ENCODE measurements at places on chromosomes 2 and 18.
A peak's percentile ranks its signal among the peaks of the same experiment; 100 is the strongest.

DNA sequence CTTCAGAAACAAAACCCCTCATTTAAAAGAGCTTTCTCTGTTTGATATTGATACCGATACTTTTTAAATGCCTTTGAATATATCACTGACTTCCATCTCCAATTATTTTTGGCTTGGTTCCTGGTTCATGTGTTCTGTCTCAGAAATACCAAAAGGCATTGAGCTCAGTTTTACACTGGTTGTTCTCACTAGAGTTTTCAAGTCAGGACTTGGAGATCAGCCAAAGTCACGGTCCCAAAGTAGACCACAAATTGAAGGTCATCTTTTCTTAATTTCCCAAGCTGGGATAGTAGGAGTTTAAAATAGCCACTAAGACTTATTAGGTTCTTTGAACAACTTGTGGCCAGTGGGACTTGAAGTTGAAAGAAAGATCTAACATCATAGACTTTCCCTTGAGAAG lies 24.2 kb downstream of the DHRS9 start:
- no peak for DNase-seq

GRCh38 chr18:70085641-70086040 lies 119.8 kb downstream of the RTTN start:
- DNase-seq = no peak

- DNase-seq = no peak
These were observed 61.4 kb upstream of the OTOS start for GRCh38 chr2:240201866-240202265.

GRCh38 chr2:54560146-54560881 lies 104.2 kb downstream of the SPTBN1 start:
- DNase-seq = peak; percentile 69

DNA sequence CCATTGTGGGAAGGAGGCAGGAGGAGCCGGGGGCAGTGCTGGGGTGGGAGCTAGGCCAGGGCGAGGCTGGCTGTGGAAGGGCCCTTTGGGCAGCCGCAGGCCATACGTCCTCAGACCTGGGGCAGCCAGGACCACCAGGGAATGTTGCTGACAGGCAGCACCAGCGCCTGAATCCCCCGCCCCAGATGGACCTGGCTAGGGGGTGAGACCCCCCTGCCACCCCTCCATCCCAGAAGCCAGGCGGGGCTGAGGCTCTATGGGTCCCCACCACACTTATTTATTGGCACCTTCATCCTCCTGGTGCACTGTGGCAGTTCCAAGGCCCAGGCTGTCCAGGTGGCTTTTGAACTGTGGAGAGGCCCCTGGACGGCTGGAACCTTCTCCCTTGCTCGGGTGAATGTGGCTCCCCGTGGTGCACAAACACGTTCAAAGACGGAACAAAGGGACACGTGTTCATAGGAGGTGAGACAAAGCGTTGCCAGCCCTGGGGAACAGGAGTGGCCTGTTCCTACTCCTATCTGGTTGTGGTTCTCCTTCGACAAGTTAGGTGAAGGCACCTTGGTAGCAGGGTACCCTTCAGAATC lies 35.1 kb downstream of the RAMP1 start:
- DNase-seq = no peak

DNA sequence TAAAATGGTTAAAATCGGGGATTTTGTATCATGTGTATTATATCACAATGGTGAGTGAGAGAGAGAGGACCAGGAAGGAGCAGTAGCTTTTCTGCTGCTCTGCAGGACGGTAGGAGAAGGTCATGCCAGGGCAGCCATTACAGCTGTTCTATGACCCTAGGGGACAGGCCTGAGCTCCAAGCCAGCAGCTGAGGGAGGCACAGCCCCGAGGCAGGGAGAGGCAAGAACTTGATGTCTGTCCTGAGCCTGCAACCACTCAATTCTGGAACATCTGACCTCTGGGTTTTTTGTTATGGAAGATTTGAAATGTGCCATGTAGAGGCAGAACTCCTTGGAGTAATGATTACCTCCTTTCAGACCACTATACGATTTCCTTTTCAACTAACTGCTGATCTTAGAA lies 135.8 kb upstream of the SH3BP4 start:
- no peak for DNase-seq

- no peak for DNase-seq
These were observed 118.2 kb downstream of the ZNF521 start for GRCh38 chr18:25233528-25234321.

- DNase-seq = no peak
These were observed 78.5 kb upstream of the STK17B start for GRCh38 chr2:196249860-196250259.

DNA sequence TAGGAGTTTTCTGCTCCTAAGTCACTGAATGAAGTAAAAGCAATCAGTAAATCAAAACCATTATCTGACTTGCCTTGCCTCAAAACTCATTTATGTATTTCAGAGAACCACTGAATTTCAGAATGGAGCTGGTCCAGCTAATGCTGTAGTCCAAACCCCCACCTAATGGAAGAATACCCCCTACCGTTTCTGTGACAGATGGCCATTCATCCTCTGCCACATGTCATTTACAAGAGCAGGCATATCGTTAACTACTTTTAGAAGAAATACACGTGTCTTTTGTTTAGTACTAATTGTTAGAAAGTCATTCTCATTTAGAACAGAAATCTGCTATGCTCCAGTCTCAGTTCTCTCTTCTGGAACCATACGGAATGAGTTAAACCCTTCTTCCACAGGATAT lies 12.8 kb upstream of the GALNT5 start:
- no peak for DNase-seq

- peak; percentile 93 for DNase-seq
These were observed 39.4 kb upstream of the RND3 start for GRCh38 chr2:150526827-150527226.

DNA sequence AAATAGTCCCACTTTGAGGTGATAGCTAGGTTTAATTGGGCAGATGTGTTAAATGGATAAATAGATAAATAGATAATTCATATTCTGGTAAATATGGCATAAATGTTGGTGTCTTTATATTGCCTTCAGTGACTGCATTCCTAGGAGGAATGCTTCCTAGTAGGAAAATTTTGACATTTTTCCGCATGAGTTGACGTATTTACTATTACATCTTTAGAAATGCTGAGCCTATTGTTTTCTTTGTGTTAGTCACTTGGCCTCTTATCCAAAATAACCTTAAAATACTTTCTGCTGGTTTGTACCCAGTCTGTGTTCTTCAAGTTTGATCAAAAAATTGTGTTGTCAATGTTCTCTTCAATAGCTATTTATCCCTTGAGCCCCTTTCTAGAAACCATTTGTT lies 495.6 kb upstream of the ZEB2 start:
- DNase-seq = no peak

GRCh38 chr2:60294901-60295635 lies 258.4 kb downstream of the BCL11A start:
- no peak for DNase-seq

- DNase-seq = peak; percentile 81
These were observed 75.4 kb downstream of the FHOD3 start for GRCh38 chr18:36372903-36373311.

- DNase-seq = no peak
These were observed 25.4 kb downstream of the WDR75 start for GRCh38 chr2:189466656-189467055.

- no peak for DNase-seq
These were observed 115.5 kb downstream of the KCTD1 start for GRCh38 chr18:26432651-26433424.

DNA sequence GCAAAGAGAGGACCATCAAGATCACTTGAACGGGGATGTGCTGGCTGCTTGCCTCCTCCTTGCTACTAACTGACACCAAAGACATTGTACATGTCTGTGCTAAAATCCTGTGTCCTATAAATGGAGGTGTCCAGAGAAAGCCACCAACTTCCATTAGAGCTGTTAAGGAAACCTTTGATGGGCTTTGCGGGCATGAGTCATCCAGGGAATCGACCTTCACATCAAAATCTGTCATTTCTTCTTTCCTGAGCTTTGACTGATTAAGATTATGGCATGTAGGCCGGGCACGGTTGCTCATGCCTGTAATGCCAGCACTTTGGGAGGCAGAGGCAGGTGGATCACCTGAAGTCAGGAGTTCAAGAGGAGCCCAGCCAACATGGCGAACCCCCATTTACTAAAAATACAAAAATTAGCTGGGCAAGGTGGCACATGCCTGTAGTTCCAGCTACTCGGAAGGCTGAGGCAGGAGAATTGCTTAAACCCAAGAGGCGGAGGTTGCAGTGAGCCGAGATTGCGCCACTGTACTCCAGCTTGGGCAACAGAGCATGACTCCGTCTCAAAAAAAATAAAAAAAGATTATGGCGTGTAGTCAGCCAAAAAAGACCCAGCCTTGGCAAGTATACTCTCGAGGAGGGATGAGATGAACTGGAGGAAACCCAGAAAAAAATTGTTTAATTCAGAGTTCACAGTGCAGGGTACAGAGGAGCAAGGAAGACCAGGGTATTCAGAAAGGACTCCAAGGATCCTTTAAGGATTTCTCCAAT lies 115.8 kb downstream of the CABLES1 start:
- DNase-seq = no peak

DNA sequence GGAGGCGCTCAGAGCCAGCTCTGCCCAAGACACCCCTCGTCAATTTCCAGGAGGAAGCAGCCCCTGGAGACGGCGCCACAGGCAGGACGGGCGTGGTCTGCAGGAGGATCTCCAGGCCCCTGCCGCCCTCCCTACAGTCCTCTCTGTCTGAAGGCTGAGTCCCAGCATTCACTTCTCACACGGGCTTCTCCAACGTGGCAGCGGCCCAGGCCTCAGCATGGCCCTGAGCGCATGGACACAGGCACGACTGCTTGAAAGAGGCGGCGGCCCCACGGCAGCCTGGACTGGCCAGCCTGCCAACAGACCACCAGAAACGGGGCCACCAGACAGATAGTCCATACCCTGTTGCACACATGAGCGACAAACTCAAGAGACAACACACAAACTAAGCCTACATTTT lies 23.3 kb downstream of the SDC1 start:
- no peak for DNase-seq

DNA sequence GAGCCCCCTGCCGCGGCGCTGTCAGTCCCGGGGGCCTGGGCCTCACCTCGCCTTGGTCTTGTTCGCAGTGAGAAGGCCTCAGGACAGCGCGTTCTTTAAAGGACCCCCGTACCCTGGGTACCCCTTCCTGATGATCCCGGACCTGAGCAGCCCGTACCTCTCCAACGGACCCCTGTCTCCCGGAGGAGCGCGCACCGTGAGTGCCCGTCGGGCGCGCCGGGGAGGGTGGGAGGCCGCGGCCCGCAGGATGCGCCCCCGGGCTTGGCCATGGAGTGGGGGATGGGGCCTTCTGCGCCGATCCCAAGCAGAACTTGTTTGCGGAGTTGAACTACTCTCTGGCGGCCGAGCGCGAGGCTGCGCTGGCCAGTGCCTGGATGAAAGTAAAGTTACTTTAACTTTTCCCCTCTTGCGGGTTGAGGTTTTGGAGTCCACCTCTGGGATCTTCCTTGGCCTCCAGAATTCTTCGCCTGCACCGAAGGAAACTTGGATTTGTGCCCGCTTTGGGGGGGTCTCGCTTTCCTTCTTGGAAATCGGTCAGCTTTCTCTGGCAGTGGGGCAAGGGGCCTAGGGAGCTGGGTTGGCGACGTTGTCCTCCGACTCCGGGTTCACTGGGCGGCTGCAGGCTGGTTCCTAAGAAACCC lies 1.2 kb downstream of the TCF7L1 start:
- no peak for DNase-seq

DNA sequence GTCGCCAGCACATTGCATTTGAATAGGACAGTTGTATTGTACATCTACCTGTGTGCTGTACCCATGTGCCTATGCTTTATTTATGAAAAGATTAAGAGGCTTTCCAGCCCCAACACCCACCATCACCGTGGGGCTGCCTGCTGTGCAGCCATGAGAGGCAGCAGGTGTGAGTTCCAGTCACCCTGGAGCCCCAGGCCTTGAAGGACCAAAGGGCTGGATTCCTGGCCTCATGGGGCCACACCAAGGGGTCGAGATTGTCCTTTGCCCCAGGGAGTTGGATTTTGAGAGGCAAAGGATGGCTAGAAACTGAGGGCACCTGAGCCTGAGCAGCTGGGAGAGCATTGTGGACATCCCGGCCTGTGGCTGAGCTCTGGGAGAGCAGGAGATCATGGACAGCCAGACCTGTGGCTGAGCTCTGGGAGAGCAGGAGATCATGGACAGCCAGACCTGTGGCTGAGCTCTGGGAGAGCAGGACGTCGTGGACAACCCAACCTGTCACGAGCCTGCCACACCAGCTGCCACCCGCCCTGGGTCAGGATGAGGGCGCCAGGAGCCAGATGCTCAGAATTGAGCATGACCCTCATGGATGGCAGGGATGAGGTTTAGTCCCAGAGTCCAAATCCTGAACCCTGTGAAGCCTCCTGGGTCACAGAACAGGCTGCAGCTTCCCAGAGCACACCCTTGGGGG lies 182.5 kb upstream of the RAB6C start:
- DNase-seq = no peak

DNA sequence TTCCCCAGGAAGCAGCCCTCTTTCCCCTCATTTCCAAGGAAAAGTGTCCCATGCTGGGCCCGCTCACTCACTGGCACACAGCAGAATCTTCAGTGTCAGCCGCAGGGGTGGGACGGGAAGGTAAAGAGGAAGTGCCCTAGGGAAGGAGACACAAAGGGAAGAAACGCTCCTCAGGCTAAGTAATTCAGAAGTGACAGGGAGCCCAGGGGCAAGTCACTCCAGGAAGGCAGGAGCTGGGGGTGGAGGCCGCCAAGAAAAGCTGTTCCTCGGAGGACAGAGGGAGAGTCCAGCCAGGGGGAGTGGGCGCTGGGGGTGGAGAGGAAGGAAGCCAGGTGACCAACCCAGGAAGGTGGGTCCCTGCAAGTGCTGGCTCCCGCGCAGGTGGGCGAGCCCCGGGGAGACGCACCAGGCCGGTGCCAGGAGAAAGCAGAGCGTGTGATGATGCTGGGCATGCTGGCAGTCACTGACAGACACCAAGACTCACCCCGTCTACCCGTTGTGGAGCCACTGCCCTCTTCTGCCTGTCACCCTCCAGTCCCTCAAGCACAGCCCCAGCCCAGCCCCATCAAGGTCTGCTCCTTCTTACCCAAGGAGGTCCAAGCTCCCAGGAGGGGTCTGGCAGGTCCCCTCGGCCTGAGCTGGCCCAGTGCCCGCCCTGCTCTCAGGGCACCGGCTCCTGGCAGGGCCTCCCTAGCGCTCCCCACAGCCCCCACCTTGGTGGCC lies 21.7 kb downstream of the HDAC4 start:
- DNase-seq = no peak

- DNase-seq = peak; percentile 87
These were observed 297.4 kb downstream of the TGIF1 start for GRCh38 chr18:3747176-3747973.

GRCh38 chr2:200443916-200444315 lies 66.0 kb downstream of the KCTD18 start:
- no peak for DNase-seq

GRCh38 chr2:238127165-238128060 lies 11.1 kb upstream of the KLHL30 start:
- no peak for DNase-seq

All from HS-5 (cell line).